ENCODE measurements at places on chromosomes 2 and 18.

DNA sequence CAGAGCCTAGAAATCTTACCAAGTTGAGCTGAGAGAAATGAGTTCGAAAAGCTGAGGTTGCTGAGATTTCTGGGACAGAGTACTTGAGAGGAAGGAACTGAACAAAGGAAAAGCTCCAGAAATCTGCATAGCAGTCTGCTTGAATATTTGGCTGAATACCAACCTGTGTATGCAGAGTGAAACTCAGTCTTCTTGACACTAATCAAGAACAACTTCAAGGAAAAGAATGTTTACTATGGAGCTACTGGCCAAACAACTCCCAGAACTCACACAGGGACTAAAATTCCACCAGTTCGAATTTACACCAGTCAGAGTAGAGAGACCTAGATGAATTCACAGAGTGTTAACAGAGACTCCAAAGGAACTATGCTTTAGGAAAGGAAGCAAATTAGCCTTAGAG, 66.5 kb downstream of the USP37 start:
- no peak for DNase-seq

GRCh38 chr2:84879584-84880394, 1.1 kb downstream of the TRABD2A start:
- DNase-seq: no peak

DNA sequence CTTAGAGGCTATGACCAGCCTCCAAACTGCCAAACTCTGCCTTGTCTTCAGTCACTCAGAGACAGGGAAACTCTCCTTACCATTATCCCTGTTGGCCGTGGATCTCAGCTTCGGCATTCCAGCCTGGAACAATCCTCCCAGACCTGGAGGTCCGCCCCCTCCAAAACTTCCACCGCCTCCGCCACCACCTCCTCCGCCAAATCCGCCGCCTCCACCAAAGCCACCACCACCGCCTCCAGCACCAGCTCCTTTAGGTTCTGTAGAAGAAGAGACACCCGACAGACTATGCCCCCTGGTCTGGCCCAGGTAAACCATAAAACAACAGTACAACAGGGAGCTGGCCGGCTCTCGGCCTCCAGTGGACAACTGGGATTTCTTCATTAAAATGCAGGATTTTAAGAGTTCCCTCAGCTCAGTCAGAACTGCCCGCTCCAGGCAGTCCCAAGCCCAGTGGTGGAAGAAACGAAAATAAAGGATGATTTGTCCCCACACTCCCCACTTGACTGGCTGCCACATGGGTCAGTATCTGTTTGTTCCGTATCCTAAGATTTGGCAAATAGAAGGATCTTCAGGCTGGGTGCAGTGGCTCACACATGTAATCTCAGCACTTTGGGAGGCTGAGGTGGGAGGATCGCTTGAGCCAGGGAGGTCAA, 22.4 kb downstream of the WIPF1 start:
- DNase-seq: no peak

DNA sequence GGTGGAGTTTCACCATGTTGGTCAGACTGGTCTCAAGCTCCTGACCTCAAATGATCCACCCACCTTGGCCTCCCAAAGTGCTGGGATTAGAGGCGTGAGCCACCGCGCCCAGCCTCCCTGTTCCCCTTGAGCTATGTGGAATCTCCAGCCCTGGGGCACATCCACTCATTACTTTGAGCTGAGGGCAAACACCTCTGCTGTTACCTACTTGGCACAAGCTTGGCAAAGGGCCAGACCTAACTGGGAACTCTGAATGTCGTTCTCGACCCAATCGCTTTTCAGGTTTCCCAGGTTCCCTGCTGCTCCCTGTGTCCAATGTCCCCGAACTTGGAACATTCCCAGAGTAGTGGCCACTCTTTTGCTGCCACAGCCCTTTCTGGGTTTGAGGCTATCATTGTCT, 40.6 kb downstream of the CHST10 start:
- no peak for DNase-seq

DNA sequence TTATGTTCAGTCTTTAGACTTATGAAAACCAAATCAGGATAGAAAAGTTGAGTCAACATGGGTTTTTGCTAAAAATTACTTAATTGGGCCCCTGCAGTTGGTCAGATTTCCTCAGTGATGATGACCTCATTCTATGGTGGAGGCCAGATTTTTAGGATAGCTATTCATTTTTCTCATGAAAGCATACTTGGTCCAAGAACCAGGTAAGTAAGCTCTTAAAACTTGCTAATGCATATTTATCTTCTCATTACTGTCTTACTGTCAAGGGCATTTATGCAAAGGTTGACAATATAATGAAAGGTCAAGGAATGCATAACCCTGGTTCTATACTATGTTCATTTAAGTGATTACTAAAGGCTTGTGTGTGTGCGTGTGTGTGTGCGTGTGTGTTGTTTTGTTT, 650.6 kb downstream of the SATB2 start:
- DNase-seq: no peak

GRCh38 chr2:28080911-28081310, 190.4 kb downstream of the BABAM2 start:
- DNase-seq: no peak

DNA sequence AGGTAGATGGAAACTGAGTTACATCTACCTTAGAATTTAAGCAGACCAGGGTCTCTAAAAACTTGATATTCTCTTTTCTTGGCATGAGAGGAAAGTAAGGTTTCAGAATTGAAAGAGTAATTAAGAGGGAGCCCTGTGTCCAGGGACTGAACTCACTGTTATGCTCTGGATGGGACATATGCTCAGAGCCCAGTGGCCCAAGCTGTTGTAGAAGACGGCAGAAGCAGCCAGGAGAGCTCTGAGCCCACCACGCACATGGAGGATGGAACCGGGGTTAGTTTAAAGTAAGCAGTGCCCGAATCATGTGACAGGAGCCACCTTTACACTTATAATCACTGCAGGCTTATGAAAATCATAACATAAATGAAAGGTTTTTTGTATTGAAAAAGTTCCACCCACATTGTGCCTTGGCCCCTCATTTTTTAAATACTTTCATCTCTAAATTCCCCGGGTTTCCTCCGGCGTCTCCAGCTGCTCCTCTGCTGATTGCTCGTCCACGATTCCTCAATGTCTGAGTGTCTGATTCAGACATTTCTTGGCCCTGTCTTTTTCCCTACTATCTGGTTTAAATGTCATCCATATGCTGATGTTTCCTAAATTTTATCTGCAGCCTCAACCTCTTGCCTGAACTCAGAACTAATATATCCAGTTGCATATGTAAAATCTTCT, 36.1 kb upstream of the SPTBN1 start:
- DNase-seq: no peak

DNA sequence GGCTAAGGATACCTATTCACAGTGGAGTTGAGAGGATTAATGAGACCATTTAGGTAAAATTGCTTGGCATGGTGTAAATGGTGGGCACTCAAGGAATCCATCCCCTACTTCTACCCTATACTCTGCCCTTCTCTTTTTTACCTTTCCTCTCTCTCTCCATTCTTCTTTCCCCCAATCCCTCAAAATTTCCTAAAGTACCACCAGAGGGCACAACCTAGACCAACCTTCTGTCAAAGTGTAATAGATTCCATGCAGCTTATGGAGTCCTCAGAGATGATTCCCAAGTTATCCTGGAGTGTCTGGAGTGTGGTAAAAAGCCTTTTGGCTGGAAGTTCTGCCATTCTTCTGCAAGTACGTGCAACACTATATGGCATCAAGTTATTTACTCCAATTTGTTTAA, 33.0 kb upstream of the CCDC195 start:
- DNase-seq: no peak

- no peak for DNase-seq
Observed at GRCh38 chr2:128440666-128441340, 122.1 kb upstream of the HS6ST1 start.

GRCh38 chr18:60044290-60045006, 144.7 kb downstream of the PMAIP1 start:
- DNase-seq: no peak

- DNase-seq: no peak
Observed at GRCh38 chr2:72533765-72534164, 292.1 kb downstream of the EXOC6B start.

DNA sequence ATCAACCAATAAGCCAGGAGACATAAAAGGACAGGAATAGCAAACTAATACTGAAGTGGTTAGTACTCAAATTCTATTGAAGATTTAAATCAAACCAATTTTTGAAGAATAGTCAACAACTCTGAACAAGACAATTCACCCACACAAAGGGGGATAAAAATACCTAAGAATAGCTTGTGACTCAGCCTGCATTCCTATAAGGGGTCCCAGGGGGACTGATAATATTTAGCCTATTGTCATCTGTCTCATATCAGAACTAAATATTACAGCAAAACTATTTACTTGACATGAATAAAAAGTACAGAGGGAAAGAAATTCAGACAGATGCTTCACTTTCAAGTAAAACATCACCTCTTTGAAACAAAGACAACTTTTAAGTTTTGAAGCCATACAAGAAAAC, 7.7 kb downstream of the ITSN2 start:
- no peak for DNase-seq

GRCh38 chr18:55323051-55323994, 264.7 kb downstream of the TCF4 start:
- no peak for DNase-seq

- no peak for DNase-seq
Observed at GRCh38 chr2:34954758-34955157, 1355.7 kb upstream of the FAM98A start.

GRCh38 chr18:61683856-61684255, 209.0 kb downstream of the RNF152 start:
- no peak for DNase-seq

- DNase-seq: no peak
Observed at GRCh38 chr2:26901326-26902183, 53.6 kb downstream of the DPYSL5 start.

DNA sequence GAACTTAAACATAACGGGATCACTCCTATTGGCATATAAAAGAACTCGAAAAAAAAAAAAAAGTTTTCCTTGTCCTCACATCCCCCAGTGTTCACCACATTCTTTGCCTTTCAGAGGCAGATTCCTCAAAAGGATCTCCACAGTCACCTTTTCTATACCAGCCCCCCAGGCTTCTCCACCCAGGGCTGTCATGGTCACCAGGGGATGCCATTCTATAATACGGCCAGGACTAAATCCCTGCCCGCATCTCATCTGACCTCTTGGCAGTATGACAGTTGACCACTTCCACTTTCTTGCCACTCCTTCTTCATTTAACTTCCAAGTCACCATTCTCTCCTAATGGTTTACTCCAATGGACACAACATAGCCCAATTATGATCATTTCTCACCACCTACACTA, 29.3 kb downstream of the SOS1 start:
- no peak for DNase-seq

- no peak for DNase-seq
Observed at GRCh38 chr2:150224321-150224720, 263.1 kb downstream of the RND3 start.

DNA sequence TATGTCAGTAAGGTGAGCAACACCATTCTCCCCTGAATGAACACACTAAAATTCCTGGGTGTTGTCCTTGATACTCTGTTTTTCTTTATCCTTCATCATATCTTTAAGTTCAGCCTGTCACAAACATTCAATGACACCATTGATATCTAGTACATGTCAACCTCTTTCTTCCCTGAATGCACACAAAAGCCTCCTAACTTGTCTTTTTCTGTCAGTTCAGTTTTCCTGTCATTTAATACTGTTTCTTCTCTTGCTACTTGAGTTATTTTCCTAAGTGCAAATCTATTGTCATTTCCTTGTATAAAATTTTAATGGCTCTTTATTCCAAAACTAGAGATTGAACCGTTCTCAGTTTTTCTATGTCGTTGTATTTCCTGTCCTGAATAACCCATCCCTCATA, 1107.6 kb upstream of the SLC39A10 start:
- DNase-seq: no peak

DNA sequence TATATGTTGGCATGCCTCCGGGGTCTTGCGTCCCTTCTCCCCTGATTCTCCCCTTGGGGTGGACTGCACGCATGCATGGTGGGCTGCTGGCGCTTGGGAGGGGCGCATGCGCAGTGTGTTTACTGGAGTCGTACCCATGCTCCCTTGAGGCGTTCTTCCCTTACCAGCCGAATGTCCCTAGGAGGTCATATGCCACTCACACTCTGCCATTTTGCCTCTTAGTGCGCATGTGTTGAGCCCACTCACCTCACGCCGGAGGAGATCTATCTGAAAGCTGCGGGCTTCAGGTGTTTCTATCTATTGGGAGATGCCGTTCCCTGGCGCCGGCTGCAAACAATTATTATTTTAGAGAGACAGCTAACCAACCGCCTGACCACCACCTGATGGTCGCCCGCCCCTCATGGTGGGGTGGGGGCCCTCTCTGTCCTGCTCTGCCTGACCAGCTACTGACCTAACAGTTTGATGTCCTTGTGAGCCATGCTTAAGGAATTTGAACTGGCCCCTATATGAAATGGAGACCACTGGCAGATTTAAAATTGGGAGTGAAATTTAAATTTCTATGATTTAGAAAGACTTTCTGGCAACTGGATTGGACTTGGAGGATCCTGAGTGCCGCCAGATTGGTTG, 179.6 kb downstream of the RNF144A start:
- DNase-seq: no peak

DNA sequence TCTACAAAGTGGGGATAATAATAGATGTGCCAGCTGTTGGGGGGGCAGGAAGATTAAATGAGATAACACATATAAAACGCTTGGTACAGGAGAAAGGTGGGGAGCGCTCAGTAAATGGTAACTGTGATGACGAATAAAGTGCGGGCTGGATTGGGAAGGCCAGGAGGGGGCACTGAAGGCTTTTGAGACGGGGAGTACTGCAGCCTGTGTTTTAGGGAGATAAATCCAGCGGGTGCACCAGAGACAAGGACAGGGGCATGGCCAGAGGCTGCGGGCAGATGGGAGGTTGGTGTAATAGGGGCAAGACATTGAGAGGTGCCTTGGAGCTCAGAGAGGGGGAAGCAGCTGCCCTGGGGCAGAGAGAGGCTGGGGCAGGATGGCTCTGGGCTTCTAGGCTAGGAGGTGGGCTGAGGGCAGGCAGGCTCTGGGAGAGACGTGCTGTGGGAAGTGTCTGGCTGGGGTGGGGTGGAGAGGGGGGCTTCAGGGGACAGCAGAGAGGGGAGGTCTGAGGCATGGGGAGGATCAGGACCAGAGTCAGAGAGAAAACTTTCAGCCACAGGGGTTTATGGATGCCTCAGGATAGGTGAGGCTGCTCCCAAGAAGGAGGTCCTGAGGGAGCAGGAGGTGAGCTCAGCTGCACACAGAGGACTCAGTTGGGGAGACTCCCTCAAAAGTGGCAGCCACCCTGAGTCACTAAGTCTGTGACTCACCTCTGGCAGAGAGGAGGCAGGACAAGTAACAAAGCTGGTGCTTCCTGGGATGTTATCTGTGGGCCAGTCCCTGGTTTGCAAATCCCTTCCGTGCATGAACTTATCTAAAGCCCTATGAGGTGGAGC, 18.8 kb downstream of the TEX44 start:
- DNase-seq: no peak

GRCh38 chr2:186590759-186591505, 1.1 kb downstream of the ITGAV start:
- no peak for DNase-seq

GRCh38 chr2:232741294-232741693, 35.1 kb downstream of the KCNJ13 start:
- no peak for DNase-seq

GRCh38 chr2:221549143-221549542, 23.0 kb downstream of the EPHA4 start:
- no peak for DNase-seq

- no peak for DNase-seq
Observed at GRCh38 chr18:28398471-28398870, 221.5 kb upstream of the CDH2 start.
